ENCODE measurements at places on chromosomes 5 and 9.

DNA sequence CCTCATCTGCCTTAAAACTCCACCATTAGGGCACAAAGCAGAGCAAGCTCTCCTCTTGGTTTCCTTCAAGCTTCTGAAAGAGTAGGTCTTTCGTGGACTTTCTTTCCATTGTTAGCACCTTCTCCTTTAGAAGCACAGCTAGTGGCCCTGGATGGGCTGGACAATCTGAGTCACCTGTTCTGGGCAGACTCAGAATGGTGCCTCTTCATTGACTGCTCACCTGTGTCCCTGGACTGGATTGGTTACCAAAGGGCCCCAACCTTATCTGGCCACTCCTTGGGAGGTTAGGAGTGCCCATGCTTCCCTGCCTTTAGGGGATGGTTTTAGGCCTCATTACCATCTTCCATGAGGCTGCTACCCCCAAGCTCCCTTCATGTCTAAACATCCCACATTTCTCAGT lies 23.2 kb downstream of the TMEM174 start:
- no peak for DNase-seq

DNA sequence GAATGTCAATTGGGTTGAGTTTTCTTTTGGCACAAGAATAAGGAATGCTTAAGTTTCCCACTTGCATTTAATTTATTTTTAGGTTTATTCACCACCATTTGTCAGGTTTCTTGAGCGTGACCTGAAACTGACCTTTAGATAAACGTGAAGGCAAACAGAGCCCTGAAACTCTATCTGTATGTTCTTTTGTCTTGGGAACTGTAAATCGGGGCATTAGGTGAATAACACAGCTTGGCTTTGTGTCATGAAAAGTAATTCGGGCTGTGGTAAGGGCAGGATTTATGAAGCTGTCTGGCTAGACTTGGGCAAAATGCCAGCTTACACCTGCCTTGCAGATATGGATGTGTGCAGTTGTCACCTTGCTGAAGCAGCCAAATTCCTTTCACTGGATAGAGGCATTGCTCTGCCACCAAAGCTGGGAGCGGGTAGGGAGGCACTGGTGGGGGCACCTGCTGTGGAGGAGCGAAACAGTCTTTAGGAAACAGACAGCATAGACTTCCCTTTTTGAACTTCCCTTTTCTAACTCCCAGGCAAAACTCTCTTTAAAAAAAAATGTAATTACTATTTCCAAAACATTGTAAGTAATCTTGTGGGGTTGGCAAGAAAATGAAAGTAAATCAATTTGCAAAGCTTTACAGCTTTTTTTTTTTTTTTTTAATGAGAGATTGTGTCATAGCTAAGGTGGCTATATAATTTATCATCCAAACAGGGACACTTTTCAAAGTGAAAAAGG lies 545.2 kb downstream of the CSNK1G3 start:
- no peak for DNase-seq

GRCh38 chr5:153513156-153513555 lies 22.7 kb downstream of the GRIA1 start:
- no peak for DNase-seq

- DNase-seq, result no peak
Measured at GRCh38 chr9:12065050-12065449, 628.1 kb upstream of the TYRP1 start.

DNA sequence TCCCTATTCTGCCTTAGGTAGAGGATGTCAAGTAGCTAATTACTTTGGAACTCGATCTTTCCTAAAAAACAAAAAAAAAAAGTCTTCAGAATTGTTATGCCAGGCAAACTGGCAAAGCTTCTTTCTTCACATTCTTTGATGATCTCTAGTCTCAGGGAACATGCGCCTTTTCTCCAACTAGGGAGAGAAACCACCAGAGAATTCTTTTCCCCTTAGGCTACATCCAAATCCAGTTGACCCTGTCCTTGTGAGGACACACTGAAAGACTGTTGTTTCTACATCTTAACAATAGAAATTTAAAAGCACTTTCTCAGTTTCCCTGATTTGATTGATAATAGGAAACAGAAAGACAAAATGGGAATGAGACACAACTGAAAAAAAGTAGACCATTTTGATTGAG lies 94.7 kb upstream of the ITGA2 start:
- DNase-seq, result no peak

DNA sequence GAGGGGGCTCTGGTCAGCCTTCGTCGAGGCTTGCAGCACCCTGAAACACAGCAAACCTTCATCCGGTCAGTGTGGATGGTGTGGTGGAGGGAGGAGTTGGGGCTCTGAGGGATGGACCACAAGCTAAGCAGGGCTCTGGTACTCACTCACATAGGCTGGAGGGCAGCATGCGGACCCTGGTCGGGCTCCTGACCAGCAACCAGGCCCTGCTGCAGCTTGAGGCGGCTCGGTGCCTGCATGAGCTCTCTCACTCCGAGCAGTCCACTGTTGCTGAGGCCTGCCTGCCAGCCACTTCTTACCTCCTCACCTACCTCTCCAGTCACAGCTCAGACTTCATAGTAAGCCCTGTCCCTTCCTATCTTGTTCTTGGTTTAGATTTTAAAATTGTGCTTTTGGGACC lies 2.5 kb downstream of the TMCO6 start:
- no peak for DNase-seq

Data from stimulated activated CD4-positive, alpha-beta T cell treated with anti-CD3 and anti-CD28 coated beads, TNF-alpha, amount 100 ng/mL, for 1 hour (primary cell).